ENCODE measurements at places on chromosomes 2 and 18. TPM values are rescaled to one million over a fixed set of nuclear protein-coding genes. Genes with fewer than 3 reads are reported as not detected.
A peak's percentile ranks its signal among the peaks of the same experiment; 100 is the strongest.

- H3K4me3 ChIP-seq, result no peak overlapping the region
- H3K36me3 ChIP-seq, result no peaks in the 10 kb centered on the region
- H3K4me1 ChIP-seq, result peaks cover 7% of the 10 kb centered on the region
- no peak for DNase-seq
- H3K27ac ChIP-seq, result no peak overlapping the region
These were observed 21.1 kb downstream of the ARHGAP15 start for GRCh38 chr2:143150287-143150686.

GRCh38 chr2:144099780-144100377 is 420.0 kb downstream of the ZEB2 start:
- H3K4me3 ChIP-seq, result peak overlapping the region; percentile 52
- DNase-seq, result peak; percentile 80
- no peaks in the 10 kb centered on the region for H3K27me3 ChIP-seq
- H3K27ac ChIP-seq, result peak overlapping the region; percentile 65
- no peaks in the 10 kb centered on the region for H3K36me3 ChIP-seq

DNA sequence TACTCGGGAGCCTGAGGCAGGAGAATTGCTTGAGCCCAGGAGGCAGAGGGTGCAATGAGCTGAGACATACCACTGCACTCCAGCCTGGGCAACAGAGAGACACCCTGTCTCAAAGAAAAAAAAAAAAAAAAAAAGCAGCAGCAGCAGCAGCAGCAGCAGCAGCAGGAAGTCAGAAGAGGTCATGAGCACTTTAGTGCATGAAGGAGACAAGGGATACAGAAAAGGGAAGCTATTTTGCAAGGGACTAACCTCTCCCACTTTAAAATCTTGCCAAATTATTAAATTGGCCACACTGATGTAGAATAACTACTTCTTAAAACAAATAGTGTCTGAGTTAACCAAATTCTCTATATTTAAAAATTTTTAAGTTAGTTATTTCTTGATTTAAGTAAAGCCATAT is 113.4 kb upstream of the PDE1A start:
- no peak overlapping the region for H3K27ac ChIP-seq
- H3K36me3 ChIP-seq, result no peaks in the 10 kb centered on the region
- no peaks in the 10 kb centered on the region for H3K4me1 ChIP-seq

GRCh38 chr2:60662781-60663180 is 93.3 kb upstream of the PAPOLG start:
- no peaks in the 10 kb centered on the region for H3K36me3 ChIP-seq
- no peaks in the 10 kb centered on the region for H3K4me1 ChIP-seq
- H3K27me3 ChIP-seq, result peaks cover 24% of the 10 kb centered on the region
- no peak overlapping the region for H3K27ac ChIP-seq

DNA sequence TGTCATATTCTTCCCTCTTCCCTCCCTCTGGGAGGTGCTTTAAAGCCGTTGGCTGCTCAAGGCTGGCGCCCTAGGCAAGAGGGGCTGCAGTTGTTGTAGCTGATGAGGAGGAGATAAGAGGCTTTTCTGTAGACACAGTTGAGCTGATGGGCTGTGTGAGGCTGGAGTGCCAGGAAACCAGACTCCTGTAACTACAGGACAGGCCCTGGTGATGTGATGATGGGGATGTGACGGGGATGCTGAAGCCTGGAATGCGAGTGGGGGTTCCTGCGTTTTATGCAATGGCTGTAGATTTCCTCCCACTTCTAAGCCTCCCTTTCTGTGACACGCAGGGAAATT is 5.7 kb upstream of the EFR3B start:
- no peaks in the 10 kb centered on the region for H3K36me3 ChIP-seq
- no peak overlapping the region for H3K4me3 ChIP-seq
- no peak for DNase-seq
- peaks cover 31% of the 10 kb centered on the region for H3K27me3 ChIP-seq
- H3K4me1 ChIP-seq, result peaks cover 7% of the 10 kb centered on the region

DNA sequence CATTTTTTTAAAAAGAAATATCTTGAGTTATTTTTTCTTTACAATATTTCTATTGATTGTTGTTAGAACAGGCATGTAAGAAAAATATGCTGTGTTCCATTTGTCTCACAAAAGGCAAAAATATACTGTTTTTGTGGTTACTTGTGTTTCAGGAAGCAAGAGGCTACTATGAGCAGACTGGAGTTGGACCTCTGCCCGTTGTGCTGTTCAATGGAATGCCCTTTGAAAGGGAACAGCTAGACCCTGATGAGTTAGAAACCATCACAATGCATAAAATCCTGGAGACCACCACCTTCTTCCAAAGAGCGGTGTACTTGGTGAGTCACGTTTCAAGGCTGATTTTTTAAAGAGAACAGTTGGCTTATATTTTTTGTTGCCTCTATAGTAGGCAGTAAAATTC is 54.7 kb downstream of the UGGT1 start:
- peaks cover 77% of the 10 kb centered on the region for H3K36me3 ChIP-seq
- no peaks in the 10 kb centered on the region for H3K27me3 ChIP-seq
- H3K27ac ChIP-seq, result no peak overlapping the region
- H3K4me3 ChIP-seq, result no peak overlapping the region
- no peaks in the 10 kb centered on the region for H3K4me1 ChIP-seq
- DNase-seq, result no peak

DNA sequence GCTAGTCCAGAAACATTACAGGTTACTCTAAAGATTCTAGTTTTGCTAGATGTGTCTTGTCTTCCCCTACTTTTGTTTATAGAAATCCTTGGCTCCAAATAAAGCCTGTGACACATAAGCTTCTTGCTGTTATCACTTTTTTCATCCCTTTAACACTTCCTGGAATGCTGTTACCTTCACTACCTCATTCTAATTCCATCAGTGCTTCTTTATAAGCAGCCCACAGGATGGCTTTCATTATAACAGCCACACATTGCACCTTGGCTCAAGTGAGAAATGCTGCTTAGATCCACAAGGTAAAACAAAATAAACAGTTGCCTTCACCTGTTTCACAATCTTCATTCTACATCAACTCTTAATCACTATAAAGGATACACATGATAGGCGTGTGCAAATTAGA is 221.7 kb downstream of the SLC8A1 start:
- H3K27ac ChIP-seq, result no peak overlapping the region
- no peaks in the 10 kb centered on the region for H3K4me1 ChIP-seq
- DNase-seq, result no peak

Gene MEP1B
- total RNA-seq, result not detected

Gene TRIM43
- total RNA-seq, result not detected

DNA sequence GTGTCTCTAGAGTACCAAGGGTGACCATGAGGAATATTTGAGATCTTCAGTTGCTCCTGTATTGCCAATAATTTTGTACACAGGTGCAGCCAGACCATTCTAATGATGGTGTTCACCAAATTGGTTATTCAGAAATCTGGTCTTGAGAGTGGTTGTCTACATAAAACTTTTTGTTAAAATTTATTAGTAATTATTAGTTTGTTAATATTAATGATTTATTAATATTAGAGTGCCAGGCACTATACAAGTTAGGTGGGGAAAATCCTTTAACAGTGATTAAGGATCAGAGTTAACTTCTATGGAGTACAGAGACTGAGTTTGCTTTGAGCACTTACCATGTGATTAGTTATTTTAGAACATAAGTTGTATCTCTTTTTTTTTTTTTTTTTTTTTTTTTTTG is 9.0 kb downstream of the EIF5B start:
- no peak overlapping the region for H3K4me3 ChIP-seq
- no peak overlapping the region for H3K27ac ChIP-seq
- H3K4me1 ChIP-seq, result peaks cover 27% of the 10 kb centered on the region
- H3K27me3 ChIP-seq, result no peaks in the 10 kb centered on the region
- DNase-seq, result no peak

DNA sequence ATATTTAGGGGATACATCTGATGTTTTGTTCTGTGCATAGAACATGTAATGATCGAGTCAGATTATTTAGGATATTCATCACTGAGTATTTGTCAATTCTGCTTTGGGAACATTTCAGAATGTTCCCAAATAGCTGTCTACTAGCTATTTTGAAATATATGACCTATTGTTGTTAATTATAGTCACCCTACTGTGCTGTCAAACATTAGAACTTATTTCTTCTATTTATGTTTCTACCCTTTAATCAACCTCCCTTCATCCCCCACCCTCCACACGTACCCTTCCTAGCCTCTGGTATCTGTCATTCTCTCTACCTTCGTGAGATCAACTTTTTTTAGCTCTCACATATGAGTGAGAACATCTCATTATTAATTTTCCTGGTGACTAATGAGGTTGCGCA is 40.9 kb downstream of the ANKRD12 start:
- no peak overlapping the region for H3K27ac ChIP-seq
- H3K4me3 ChIP-seq, result no peak overlapping the region
- no peak for DNase-seq
- peaks cover 11% of the 10 kb centered on the region for H3K4me1 ChIP-seq
- H3K36me3 ChIP-seq, result peaks cover 7% of the 10 kb centered on the region

GRCh38 chr2:12151716-12152115 is 405.3 kb downstream of the LPIN1 start:
- no peaks in the 10 kb centered on the region for H3K36me3 ChIP-seq
- no peak overlapping the region for H3K4me3 ChIP-seq

DNA sequence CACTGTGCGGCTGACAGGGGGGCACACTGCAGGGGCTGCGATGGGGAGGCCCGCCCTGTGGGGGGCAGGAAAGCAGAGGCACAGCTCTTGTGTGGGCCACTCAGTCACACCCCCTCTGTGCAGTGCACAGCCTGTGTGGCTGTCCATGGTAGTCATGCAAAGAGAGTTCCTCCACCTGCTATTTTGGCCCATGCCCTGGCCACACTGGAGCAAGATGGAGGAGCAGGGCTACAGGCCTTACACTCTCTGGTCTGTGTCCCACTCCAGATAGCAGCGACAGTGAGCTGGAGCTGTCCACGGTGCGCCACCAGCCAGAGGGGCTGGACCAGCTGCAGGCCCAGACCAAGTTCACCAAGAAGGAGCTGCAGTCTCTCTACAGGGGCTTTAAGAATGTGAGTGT is 28.5 kb upstream of the FAHD2A start:
- H3K36me3 ChIP-seq, result peaks cover 29% of the 10 kb centered on the region
- no peaks in the 10 kb centered on the region for H3K4me1 ChIP-seq
- H3K27me3 ChIP-seq, result no peaks in the 10 kb centered on the region
- no peak overlapping the region for H3K27ac ChIP-seq

Gene ZC3H6
- total RNA-seq, result 18.6 TPM

Gene BOLL
- total RNA-seq, result not detected

DNA sequence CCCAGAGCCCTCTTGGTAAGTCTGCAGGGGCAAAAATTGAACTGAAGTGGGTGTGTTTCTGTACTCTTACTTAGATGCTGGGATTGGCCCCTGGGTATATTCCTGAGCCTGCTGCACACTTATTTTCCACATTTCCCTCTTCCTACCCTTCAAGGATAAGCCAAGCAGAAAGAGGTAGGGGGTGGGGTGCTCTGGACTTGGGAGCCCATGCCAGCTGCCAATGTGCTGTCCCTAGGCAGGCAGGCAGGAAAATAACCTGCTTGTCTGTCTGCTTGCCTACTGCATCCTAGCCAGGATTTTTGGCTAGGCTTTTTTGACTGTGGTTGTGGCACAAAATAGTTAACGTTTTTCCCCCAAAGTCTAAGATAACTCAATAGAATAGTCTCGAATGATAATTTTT is 234.3 kb downstream of the ALK start:
- H3K4me3 ChIP-seq, result no peak overlapping the region
- H3K36me3 ChIP-seq, result no peaks in the 10 kb centered on the region
- no peak overlapping the region for H3K27ac ChIP-seq
- no peaks in the 10 kb centered on the region for H3K4me1 ChIP-seq
- no peak for DNase-seq

- H3K27ac ChIP-seq, result no peak overlapping the region
- H3K4me3 ChIP-seq, result no peak overlapping the region
- DNase-seq, result no peak
- H3K4me1 ChIP-seq, result no peaks in the 10 kb centered on the region
These were observed 220.8 kb downstream of the TFCP2L1 start for GRCh38 chr2:121064186-121064585.

- no peaks in the 10 kb centered on the region for H3K27me3 ChIP-seq
- no peak overlapping the region for H3K4me3 ChIP-seq
- DNase-seq, result no peak
- H3K36me3 ChIP-seq, result no peaks in the 10 kb centered on the region
- H3K27ac ChIP-seq, result no peak overlapping the region
- H3K4me1 ChIP-seq, result peaks cover 4% of the 10 kb centered on the region
These were observed 47.1 kb downstream of the SLC40A1 start for GRCh38 chr2:189533288-189534035.

GRCh38 chr2:137165968-137166367 is 400.6 kb downstream of the THSD7B start:
- peak; percentile 33 for DNase-seq
- H3K36me3 ChIP-seq, result peaks cover 8% of the 10 kb centered on the region
- H3K27me3 ChIP-seq, result no peaks in the 10 kb centered on the region
- H3K4me1 ChIP-seq, result peaks cover 21% of the 10 kb centered on the region

- no peak overlapping the region for H3K27ac ChIP-seq
- no peak overlapping the region for H3K4me3 ChIP-seq
- no peaks in the 10 kb centered on the region for H3K27me3 ChIP-seq
- no peaks in the 10 kb centered on the region for H3K4me1 ChIP-seq
- peaks cover 5% of the 10 kb centered on the region for H3K36me3 ChIP-seq
- DNase-seq, result no peak
These were observed 868.8 kb downstream of the EPHA4 start for GRCh38 chr2:220703279-220703678.

DNA sequence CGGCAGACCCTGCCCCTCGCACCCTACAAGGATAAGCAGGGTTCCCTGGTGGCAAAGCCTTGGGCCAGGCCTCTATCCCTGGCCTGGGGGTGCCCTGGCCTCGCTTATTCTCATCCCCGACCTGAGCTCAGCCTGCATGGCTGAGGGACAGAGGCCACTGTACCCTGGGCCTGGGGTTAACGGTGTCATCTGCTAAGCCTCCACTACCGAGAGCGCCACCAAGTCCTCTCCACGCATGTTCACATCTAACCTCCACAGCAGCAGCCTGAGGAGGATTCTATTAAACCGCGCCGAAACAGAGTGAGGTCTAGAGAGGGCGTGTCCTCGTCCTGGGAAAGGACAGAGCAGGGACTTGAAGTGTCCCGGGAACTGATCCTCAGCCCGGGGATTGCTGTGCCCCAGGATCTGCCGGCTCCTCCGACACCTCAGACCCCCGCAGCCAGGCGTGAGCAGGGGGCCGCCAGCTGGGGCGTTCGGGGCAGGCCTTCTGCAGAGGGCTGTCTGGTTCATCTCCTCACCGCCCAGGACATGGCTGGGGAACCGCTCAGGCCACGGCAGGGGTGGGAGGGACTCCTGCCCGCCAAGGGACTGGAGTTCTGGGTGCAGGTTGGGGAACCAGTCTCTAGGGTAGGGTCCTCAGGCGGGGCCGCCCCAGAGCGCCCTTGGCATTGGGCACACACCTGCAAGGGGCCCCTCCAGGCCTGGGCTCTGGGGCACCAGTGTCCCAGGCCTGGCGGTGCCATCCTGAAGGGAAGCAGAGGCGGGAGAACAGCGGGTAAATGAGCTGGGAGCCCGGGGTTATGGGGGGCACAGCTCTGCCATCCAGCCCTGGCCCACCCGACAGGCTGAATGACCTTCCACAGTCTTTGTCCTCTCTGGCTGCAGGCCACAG is 68.0 kb upstream of the SMAD7 start:
- H3K4me3 ChIP-seq, result no peak overlapping the region
- H3K27ac ChIP-seq, result no peak overlapping the region
- H3K27me3 ChIP-seq, result no peaks in the 10 kb centered on the region
- H3K36me3 ChIP-seq, result no peaks in the 10 kb centered on the region
- peaks cover 19% of the 10 kb centered on the region for H3K4me1 ChIP-seq
- no peak for DNase-seq

Gene IL18R1
- 3.5 TPM for total RNA-seq

- H3K4me3 ChIP-seq, result no peak overlapping the region
- peak; percentile 11 for DNase-seq
- peaks cover 29% of the 10 kb centered on the region for H3K27me3 ChIP-seq
- no peaks in the 10 kb centered on the region for H3K4me1 ChIP-seq
- no peak overlapping the region for H3K27ac ChIP-seq
These were observed 288.5 kb downstream of the TNS1 start for GRCh38 chr2:217714287-217714751.

Gene CNTNAP5
- not detected for total RNA-seq

- no peaks in the 10 kb centered on the region for H3K27me3 ChIP-seq
- peak; percentile 60 for DNase-seq
- H3K4me3 ChIP-seq, result no peak overlapping the region
- peaks cover 14% of the 10 kb centered on the region for H3K4me1 ChIP-seq
These were observed 81.1 kb downstream of the RAPH1 start for GRCh38 chr2:203453858-203454451.

Gene SCYGR4
- not detected for total RNA-seq

All from MCF 10A (cell line).